T-helper 17 cell (primary cell): ENCODE measurements at places on chromosomes 11 and 22.

DNA sequence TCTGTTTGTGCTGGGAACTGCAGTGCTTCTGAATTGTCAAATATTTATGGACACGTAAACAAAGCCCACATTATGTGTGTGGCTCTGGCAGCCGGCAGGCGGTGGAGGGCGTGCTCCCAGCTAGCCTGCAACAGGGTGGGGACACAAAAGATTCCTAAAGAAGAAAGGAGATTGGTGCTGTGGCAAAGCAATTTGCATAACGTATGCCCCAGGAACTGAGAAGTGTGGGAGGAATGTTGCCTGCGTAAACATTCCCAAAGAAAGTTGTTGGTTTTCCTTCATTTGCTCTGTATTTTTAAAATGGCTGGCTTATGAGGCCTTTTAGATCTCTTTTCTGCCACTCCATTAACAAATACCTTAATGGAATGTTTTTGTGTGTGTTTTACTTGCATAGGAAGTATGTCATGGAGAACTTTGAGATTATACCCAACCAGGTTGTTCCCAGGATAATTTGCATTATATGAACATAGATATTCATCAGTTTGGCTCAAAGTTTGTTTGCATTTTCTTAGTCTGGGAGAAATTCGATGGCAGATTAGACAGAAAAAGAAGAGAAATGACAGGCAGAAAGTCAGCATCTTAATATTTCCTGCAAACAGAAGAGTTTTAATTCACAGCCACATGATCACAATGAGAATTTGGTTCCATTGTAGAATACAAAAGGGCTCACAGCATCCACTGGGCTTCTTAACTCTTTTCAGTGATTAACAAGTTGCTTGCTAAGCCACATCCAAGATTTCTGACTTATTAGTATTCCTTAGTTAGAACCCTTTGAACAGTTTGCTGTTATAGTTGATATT is 41.8 kb upstream of the DLAT start:
- H3K4me3 ChIP-seq, result no peak overlapping the region
- DNase-seq, result no peak
- no peaks in the 10 kb centered on the region for H3K4me1 ChIP-seq
- H3K36me3 ChIP-seq, result no peaks in the 10 kb centered on the region
- H3K27ac ChIP-seq, result no peak overlapping the region

- H3K27ac ChIP-seq, result no peak overlapping the region
- H3K36me3 ChIP-seq, result no peaks in the 10 kb centered on the region
- H3K4me3 ChIP-seq, result no peak overlapping the region
- no peaks in the 10 kb centered on the region for H3K27me3 ChIP-seq
- DNase-seq, result no peak
These were observed 275.2 kb upstream of the KIRREL3 start for GRCh38 chr11:127275774-127276173.

GRCh38 chr11:69666261-69666660 is 8.9 kb downstream of the LTO1 start:
- peaks cover 9% of the 10 kb centered on the region for H3K4me1 ChIP-seq
- DNase-seq, result no peak
- H3K27me3 ChIP-seq, result no peaks in the 10 kb centered on the region
- H3K36me3 ChIP-seq, result peaks cover 5% of the 10 kb centered on the region
- H3K4me3 ChIP-seq, result no peak overlapping the region

GRCh38 chr11:78946945-78947902 is 372.6 kb upstream of the NARS2 start:
- no peaks in the 10 kb centered on the region for H3K36me3 ChIP-seq
- no peak for DNase-seq
- H3K4me1 ChIP-seq, result no peaks in the 10 kb centered on the region
- H3K4me3 ChIP-seq, result no peak overlapping the region
- H3K27me3 ChIP-seq, result peaks cover 23% of the 10 kb centered on the region
- H3K27ac ChIP-seq, result no peak overlapping the region

DNA sequence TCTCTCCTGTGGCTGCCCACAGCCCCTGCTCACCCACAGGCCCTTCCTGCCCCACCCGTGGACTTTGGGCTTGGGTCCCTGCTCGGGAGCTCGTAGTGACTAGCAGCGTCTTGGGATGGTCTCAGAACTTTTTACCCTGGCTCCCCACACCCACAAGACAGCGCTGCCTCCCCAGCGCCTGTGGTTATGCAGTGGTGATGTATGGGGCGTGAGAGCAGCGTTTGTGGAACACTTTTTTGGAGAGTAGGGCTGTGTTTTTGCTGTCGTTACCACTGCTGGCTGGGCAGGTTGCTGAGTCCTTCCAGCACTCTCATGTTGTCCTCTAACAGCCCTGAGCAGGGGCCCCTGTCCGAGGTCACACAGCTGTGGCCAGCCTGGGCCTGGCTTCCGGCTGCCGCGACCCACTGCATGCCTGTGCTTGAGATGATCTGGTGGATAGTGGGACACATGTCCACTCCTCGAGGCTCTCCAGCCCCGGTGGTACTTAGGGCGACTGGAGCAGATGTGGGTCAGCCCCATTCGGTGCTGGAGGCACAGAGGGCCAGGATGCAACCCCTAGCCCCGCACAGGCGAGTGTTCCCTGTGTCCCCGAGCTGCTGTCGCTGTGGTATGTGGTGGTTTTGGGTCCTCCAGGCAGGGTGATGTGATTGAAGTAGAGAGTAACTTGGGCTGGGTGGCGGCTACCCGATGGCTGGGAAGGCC is 7.1 kb upstream of the GRAMD4 start:
- no peaks in the 10 kb centered on the region for H3K36me3 ChIP-seq
- H3K27ac ChIP-seq, result peak overlapping the region; percentile 90
- DNase-seq, result no peak
- H3K27me3 ChIP-seq, result no peaks in the 10 kb centered on the region

DNA sequence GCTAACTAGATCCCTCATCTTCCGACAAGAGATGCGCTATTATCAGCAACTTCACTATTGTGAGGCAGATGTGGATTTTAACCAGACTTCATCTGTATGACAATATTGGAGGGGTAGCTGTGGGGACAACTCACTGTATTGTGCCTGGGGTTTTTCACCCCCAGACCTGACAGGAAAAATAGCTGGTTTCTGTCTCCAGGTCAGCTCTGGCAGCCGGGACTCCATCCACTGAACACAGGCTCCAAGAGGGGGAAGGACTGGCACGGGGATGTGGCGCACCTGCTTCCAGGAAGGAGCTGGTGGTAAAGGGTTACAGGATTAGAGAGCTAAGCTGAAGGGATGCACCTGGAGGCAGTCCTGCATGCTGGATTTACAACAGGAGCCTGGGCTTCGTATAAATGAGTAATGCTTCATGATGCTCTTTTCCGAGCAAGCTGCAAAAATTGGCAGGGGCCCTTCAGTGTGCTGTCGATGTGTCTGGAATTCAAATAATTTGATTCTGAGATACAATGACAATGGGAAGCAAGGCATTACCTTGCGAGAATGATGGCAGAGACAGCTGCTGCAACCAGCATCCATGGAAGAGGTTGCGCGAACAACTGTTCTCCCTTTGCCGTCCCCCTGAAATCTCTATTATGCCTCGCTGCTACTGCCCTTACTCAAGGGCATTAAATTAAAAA is 49.5 kb downstream of the LMO2 start:
- H3K4me1 ChIP-seq, result no peaks in the 10 kb centered on the region
- H3K36me3 ChIP-seq, result no peaks in the 10 kb centered on the region
- H3K4me3 ChIP-seq, result no peak overlapping the region
- peaks cover 59% of the 10 kb centered on the region for H3K27me3 ChIP-seq

- peaks cover 43% of the 10 kb centered on the region for H3K4me1 ChIP-seq
- no peak for DNase-seq
- no peak overlapping the region for H3K4me3 ChIP-seq
- H3K27me3 ChIP-seq, result no peaks in the 10 kb centered on the region
- H3K36me3 ChIP-seq, result peaks cover 27% of the 10 kb centered on the region
These were observed 10.0 kb upstream of the RRM1 start for GRCh38 chr11:4084406-4085125.

DNA sequence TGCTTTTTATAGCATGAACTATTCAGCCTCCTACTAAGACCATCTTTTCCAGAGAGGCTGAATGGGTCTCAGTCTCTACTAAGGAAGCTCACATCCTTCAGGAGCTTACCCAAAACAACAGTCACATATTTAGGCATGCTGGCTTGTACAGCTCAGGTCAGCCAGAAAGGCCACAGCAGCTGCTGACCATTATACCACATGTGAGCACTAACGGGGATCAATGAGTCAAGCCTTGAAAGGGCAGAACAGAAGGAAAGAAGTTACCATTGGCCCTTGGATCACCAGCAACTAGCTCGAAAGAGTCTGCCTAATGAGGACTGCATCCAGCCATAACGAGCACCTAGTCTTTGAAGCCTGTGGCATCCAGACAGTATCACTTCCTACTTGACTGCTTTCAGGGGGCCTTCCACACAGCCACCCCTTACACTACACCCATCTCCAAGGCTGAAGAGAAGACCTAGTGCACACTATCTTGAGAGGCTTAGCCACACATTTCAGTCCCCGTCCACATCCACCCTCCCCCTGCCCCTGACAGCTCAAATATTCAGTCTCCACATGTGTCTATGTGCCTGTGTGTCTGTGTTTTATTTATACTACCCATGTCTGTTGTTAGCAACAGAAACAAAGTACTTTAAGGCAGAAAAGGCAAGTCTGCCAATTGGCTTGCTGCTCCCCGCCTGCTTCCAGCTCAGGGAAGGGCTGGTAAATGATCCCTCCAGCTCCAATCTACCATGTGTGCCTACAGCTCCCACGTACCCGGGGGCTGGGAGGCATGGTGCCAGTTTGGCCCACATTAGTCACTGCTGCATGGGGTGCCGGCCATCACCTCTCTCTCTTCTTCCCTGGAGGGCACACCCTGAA is 95.5 kb downstream of the RPL27A start:
- no peak overlapping the region for H3K4me3 ChIP-seq
- H3K27me3 ChIP-seq, result peaks cover 51% of the 10 kb centered on the region
- H3K27ac ChIP-seq, result no peak overlapping the region
- peaks cover 8% of the 10 kb centered on the region for H3K4me1 ChIP-seq
